ENCODE measurements at places on chromosomes 6 and 20.

- DNase-seq, result no peak
These were observed 92.2 kb downstream of the SIM1 start for GRCh38 chr6:100372326-100373091.

- peak; percentile 53 for DNase-seq
These were observed 567 bp upstream of the SLC18B1 start for GRCh38 chr6:132798869-132799538.

DNA sequence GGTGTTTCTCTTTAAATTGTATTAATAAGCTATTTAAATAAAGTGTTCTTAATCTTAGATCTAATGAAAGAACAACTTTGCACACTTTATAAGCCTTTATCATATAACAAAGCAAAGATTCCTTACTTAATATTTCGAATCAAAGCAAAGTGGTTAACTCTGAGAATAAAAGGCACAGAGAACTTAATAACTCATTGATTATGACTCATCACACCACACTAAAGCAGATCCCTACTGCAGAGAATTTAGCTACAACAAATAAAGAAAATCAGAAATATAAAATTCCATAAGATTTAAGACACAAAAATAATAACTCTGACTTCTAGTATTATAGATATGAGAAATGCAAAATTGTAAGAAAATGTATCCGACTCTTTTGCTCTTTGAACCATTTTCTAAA lies 135.6 kb upstream of the RUNX2 start:
- no peak for DNase-seq

- DNase-seq, result no peak
These were observed 21.5 kb upstream of the HS3ST5 start for GRCh38 chr6:114364301-114364700.

GRCh38 chr6:26016963-26017631 lies 54.5 kb downstream of the TRIM38 start:
- DNase-seq, result no peak

All from stimulated activated CD8-positive, alpha-beta memory T cell treated with anti-CD3 and anti-CD28 coated beads, Interleukin-4, amount 100 ng/mL, for 24 hours (primary cell).